ENCODE measurements at places on chromosomes 11 and 22. TPM values are rescaled to one million over a fixed set of nuclear protein-coding genes. Genes with fewer than 3 reads are reported as not detected.

- DNase-seq, result no peak
Observed at GRCh38 chr11:129257512-129257911, 65.4 kb upstream of the ARHGAP32 start.

DNA sequence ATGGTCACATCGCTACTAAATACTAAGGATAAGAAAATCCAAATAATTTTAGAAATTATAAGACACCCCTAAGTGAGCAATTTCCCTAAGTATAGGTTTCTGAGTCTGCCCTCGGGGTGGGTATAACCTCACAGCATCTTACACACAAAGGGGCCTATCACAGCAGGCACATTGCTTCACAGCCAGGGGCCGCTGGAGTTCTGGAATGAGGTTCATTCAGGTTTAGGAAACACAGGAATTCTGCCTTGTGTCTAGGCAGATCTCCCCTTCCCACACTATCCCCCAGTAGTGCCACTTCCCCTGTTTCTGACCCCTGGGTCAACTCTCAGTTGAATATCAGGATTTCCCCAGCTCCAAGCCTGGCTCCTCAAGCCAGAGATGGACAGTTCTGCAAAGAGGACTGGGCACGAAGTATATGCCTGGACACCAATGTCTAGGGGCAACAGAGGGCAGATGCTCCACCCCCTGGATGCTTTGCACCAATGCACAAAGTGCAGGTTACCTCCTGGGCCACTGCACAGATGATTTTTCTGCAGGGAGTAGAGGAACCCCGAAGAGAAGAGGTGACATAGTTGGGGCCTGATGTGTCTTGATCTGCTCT is 11.4 kb downstream of the TUBA8 start:
- no peak for DNase-seq

DNA sequence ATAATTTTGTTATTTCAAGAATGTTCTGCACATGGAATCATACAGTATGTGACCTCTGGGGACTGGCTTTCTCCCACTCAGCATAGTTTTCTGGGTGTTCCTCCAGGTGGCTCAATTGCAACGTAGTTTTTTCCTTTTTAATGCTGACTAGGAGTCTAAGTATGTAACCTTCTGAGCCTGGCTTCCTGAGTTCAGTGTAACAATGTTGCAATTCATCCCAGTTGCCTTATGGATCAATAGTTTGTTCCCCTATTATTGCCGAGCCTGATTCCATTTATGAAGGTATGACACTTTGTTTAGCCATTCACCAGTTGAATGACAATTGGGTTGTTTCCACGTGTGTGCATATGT is 128.3 kb downstream of the CRYBB2 start:
- no peak for DNase-seq

- DNase-seq, result no peak
Observed at GRCh38 chr11:125670172-125670571, 10.5 kb downstream of the ACRV1 start.

GRCh38 chr11:113885897-113886296 is 10.5 kb upstream of the USP28 start:
- no peak for DNase-seq

The PATE2 gene
- 1.5 TPM for total RNA-seq

The SHISAL1 gene
- 11.3 TPM for total RNA-seq

The INSC gene
- 9.2 TPM for total RNA-seq

Data from spinal cord (tissue), 10 donors.